K562 (cell line): ENCODE measurements at places on chromosomes 12 and 14. TPM values are rescaled to one million over a fixed set of nuclear protein-coding genes. Genes with fewer than 3 reads are reported as not detected.

Gene FOXG1
- total RNA-seq: 3.0 and 3.7 TPM in 2 replicates

Gene ADCY6
- 0.87 and 1.0 TPM in 2 replicates for total RNA-seq

GRCh38 chr14:50860478-50861086 is 11.3 kb upstream of the ABHD12B start:
- no peak overlapping the region for H3K27ac ChIP-seq
- H3K27me3 ChIP-seq: peaks cover 7% of the 10 kb centered on the region; the same call in 1 of the 2 replicates
- no peak overlapping the region for H3K4me3 ChIP-seq
- DNase-seq: peak; percentile 69

DNA sequence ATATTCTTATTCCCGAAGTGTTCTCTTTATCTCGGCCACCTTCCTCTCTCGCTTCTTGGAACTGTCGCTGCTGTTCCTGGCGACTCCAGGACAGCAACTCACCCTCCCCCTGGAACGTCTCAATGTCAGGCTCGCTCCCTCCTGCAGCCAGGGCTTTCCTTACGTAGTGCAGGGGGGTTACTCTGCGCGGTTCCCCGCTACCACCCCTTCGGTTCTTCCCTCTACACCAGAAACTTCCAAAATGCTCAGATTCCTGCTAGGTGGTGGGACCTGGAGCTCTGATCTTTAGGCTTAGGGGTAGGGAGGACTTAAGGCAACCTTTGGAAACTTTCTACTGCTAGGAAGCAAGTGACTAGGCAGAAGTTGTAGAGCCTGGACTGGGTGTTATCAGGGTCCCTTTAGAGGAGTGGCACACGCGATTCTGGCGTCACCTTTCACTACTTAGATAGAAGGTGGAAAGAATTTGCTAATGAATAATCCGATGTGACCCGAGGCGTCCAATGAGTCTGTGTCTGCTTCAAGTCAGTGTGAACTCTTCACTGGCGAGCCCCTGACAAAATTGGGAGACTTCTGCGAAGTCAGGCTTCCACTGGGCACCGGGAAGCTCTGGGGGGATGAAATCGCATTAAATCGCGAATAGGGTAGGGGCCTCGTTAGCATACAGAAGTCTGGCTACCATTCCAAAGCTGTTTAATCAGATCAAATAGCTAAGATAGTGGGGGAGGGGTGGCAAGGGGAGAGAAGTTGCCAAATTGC is 900 bp upstream of the DPF3 start:
- peak overlapping the region; percentile 52 for H3K4me3 ChIP-seq
- peaks cover 18% of the 10 kb centered on the region for H3K4me1 ChIP-seq
- H3K36me3 ChIP-seq: no peaks in the 10 kb centered on the region
- DNase-seq: peak; percentile 37
- H3K27me3 ChIP-seq: peaks cover 9% of the 10 kb centered on the region

Gene DGKA
- 11.0 and 11.1 TPM in 2 replicates for total RNA-seq

Gene TAS2R7
- not detected in 2 replicates for total RNA-seq

DNA sequence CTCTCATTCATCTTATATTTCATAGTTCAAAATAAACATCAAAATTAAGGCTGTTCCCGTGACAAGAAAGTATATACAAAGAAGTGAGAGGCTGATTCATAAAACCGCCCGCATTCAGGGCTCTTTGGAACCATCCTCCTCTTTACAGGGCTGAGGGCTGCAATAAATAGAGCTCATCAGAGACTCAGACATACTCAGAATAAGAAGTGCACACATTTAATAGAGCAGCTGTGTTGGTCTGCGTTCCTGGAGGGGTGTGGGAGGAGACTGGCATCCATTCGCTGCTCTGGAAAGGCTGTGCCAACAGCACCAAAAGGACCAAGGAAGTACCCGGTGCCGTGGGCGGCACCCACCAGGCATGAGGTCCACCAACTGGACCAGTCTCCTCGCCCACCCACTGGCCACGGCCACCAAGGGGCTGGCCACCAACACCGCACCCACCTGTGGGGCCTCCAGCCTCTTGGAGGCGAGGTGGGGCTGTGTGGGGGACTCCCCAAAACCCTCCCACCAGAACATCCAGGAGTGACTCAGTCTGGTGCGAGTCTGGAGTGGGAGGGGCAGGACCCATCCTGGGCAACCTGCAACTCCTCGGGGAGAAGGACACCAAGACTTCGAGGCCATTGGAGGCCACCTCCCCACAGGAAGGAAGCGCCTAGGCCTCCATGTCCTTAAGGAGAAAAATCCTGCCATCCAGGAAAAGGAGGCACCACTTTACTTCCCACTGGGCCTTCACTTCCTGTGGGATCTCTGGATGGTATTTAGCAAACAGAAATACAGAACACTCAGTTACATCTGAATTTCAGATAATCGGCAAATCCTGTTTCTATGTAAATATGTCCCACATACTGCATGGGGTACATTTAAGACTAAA is 32.7 kb downstream of the VCPKMT start:
- no peaks in the 10 kb centered on the region for H3K27me3 ChIP-seq
- no peak overlapping the region for H3K4me3 ChIP-seq
- no peak for DNase-seq
- H3K27ac ChIP-seq: no peak overlapping the region
- peaks cover 17% of the 10 kb centered on the region; the same call in 2 of the 3 replicates for H3K4me1 ChIP-seq

Gene KRT2
- 0.11 TPM in 1 of 2 replicates, not detected in the other for total RNA-seq

Gene PTPRB
- 4.2 and 4.8 TPM in 2 replicates for total RNA-seq

Gene STK38L
- 9.2 and 9.3 TPM in 2 replicates for total RNA-seq
